ENCODE measurements at places on chromosomes 5 and 9.

- DNase-seq: no peak
These were observed 42.5 kb downstream of the RALGPS1 start for GRCh38 chr9:126956917-126957686.

DNA sequence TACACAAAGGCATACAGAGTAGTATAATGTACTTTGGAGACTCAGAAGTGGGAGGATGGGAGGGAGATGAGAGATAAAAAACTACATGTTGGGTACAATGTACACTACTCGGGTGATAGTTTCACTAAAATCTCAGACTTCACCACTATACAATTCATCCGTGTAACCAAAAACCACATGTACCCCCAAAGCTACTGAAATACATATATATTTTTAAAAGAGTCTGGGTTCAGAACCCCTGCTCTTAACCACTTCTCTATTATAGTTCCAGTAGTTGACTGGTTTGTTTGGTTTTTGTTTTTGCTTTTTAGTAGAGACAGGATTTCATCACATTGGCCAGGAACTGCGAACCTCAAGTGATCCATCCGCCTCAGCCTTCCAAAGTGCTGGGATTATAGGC lies 22.6 kb downstream of the SGTB start:
- DNase-seq: no peak

DNA sequence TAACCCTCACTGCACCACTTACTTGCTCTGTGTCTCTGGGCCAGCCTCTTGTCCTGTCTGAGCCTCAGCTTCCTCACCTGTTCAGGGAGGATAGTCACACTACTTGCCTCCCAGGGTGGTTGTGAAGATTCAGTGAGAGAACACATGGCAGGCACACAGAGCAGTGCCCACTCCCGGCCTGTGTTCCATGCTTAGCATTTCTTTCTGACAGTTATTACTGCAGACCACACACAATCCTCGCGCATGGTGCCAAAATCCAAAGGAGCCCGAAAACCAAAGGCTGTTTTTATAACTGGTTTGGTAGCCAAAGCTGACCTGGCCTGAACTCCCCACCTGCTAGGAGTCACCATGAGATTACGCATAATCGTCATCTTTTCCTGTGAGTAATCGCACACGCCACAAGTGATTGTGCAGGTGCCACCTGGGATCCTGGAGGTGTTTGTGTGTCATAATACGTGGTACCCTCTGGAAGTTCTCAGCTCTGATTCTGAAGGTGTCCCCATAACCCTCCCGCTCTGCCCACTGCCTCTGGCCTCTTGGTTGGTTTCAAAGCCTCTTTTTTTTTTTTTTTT lies 84.6 kb upstream of the FBXW11 start:
- DNase-seq: no peak

DNA sequence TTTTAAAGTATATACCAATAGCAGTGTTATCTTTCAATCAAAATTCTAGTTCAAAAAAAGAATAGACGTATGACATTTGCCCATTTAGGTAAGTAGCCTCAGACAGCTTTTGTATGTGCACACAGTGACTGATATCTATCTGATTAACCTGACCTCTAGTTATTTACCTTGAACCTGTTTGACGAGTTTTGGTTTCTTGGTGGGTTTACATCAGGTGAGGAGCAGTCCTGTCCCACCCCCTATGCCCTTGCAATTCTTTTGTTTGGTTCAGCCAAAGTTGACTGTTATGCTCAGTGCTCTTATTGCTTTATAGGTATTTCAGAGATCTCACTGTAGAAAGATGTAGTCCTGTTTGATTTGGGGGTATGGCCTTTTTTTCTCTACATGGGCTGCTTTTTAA lies 147.2 kb downstream of the ISOC1 start:
- no peak for DNase-seq

- DNase-seq: no peak
These were observed 125.2 kb downstream of the WDR41 start for GRCh38 chr5:77366717-77367500.

DNA sequence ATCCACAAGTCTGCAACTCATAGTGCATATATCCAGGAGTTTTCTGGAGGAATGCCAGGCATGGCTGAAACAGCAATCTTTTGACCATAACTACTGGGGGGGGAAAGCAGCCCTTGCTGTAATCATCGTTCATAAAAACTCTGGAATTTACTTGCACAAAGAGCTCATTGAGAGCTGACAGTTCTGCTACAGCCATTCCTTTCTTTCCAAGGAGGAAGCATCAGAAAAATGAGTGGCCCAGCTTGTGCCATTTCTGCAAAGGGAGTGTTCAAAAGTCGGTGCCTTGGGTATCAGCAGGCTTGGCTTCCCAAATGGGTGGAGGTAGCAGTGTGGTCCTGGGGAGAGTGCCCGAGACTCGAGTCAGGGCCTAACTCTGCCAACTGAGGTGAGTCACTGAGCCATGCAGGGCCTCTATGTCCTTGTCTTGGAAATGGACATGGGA lies 101.5 kb downstream of the GCNT1 start:
- no peak for DNase-seq

DNA sequence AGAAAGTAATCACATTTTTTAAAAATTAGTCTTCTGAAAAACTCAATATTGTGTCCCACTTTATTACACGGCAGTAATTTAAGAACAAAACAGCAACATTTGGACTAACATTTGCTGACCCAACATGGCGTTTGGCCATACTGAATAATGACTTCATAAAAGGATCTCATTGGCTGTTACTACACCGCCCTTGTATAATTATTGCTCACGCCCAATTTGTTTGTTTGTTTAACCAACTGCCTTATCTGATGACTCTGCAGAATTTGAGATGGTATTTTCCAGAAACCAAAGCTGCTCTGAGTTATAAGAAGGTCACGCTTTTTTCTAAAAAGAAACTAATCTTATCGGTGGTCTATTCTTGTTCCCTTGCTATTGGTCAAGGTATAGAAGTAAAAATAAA lies 200.2 kb upstream of the TARS1 start:
- no peak for DNase-seq

DNA sequence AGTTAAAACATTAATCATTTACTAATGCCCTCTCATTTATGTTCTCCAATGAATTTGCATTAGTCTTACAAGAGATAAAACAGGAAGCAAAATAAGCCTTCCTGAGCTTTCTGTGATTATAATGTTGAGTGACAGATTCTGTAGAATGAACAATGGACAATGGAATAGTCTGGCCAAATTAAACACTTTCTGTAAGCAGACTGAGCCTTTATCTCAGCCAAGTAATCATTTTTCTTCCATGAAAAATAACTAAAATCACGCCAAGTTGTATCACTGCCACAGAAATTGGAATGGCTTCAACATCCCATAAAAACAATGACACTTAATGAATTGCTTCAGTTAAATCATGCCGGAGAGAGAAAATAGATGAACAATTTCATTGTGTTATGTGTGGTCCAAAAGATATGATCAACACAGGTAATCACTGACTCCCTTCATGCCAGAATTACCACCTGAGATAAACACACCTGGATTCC lies 63.0 kb downstream of the TSSK1B start:
- no peak for DNase-seq

- no peak for DNase-seq
These were observed 40.5 kb downstream of the PTTG1 start for GRCh38 chr5:160462167-160462566.

GRCh38 chr5:4244306-4244705 lies 648.7 kb downstream of the IRX1 start:
- DNase-seq: no peak

- DNase-seq: no peak
These were observed 10.2 kb downstream of the SARDH start for GRCh38 chr9:133727876-133728441.

DNA sequence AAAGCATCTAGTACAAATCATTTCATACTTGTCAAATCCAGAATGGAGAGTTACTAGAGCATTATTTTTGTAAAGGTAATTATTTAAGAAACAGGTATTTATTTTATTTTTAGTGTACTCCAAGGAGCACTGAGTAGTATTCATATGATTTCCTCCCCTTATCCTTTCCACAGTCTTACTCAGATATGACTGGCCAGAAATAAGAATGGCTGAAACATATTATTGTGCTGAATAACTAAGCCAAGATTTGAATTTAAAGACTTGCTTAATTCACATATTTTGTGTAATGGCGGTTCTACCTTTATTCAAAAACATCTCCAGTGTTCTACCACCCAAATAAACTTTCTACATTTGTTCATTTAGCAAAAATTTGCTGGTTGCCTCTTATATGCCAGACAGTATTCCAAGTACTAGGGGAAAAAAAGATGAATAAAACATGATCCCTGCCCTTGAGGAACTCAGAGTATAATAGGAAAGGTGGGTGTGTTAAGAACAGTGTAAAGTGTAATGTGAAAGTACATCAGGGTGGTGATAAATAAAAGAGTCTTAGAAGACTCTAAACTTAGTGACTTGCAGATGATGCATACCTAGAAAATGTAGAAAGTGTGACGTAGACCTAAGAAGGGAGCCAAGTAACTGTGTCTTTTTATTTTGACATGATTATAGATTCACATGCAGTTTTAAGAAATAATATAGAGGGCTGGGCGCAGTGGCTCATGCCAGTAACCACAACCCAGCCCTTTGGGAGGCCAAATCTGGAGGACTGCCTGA lies 110.4 kb upstream of the GRHPR start:
- DNase-seq: no peak

DNA sequence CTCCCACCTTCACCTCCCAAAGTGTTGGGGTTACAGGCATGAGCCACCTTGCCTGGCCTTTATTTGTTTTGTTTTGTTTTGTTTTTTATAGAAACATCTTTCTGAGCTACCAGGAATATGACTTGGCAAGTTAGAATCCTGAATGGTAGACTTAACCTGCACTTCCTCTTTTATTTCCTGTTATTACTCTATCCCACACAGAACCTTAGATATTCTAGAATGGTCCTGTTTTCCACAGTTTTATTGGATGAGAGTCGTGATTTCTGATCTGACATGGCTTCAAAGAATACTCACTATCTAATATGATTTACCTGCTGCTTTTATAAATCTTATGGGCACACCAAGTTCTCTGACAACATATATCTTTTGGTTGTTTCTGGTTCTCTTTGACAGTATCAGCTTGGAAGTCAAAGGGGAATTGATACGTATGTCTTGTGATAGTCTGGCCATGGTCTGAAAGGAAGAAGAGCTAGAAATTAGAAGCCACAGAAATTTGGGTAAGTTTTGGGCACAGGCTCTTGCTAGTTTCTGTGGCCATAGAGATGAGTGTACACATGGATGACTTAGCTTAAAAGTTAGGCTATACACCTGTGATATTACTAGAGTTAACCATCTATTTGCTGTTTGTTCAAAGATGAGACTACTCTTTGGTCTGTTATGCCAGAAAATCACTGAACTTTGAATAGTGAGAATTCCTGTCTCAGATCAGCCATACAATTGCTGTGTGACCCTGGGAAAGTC lies 4.7 kb upstream of the PANK3 start:
- DNase-seq: no peak

DNA sequence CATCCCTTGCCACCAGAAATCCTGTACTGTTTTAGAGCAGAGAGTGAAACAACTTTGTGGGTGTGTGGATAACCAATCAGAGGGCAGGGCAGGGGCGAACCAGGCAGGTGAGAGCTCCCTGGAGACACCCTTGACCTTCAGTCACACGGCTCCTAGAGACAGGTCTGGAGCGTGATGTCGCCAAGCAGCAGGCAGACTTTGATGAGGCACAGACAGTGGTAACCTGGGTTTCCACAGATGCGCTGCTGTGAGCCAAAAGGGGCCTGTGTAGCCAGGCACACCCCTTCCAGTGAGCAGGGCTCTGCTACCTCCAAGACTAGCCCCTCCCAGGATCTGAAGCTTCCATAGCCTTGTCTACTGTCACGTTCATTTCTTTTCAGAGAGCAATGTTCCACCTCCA lies 317.8 kb upstream of the ADCY2 start:
- no peak for DNase-seq

DNA sequence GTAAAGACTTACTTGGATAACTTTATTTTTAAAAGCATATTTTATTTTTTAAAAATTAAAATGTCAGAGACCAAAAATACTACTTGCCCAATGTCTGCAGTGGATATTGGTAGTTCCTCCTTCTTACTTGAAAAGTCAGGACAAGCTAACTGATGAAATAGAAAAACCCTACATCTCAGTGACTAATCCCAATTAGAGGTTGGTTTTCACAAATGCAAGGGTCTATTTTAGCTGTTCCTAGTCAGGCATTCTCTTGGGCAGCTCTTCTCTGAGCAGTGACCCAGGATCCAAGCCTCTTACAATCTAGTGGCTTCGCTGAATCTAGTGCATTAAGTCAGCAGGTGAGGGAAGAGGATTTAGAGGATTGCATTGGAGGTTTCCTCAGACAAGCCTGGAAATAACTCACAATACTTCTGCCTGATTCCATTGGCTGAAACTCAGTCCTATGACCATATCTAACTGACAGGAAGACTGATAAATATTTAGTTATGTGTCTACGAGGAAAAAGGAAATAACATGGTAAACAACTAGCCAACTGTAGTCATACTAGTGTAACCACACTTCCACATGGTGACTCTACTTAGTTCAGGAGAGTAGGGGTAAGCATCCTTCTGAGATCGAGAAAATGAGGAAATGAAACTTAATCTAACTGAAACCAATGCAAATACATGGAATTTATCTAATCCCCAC lies 34.2 kb upstream of the MIER3 start:
- no peak for DNase-seq

DNA sequence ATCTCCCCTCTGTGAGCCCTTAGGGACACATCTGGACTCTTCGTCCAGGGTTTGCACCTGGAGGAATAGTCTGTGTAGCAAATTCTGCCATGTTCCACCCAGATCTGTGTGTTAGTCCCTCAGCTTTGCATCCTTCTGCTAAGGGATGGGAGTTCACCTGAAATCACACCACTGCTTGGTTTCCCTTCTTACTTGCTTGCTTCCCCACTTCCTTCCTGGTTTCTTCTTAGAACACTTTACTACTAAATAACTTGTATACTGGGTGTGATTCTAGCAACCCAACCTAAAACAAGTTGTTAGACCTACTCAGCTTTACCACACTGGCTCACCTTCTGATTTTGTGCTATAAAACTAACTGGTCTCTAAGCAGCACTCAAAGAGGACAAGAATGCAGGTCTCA lies 202.6 kb upstream of the MAP3K1 start:
- no peak for DNase-seq

DNA sequence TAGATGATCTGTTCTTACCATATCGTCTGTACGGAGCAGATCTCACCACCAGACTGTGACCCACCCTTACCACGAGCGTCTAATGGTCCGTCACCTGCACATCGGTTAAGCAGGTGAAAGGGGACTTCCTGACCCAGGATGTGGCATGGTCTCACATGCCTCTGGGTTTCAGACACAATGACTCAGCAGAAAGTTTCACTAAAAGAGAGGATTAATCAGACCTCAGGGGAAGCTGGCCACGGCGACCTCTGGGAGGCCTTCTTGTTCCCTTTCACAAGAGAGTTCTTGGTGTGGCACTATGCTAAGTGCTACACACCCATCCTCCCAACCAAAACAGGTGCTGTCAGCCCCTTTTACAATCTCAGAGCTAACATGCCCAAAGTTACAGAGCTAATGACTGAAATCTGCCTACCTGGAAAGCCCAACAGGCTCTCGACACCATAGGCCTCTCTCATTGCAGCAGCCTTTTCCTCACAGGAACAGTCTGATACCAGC lies 41.6 kb downstream of the ADAMTS12 start:
- no peak for DNase-seq

GRCh38 chr9:107584186-107584585 lies 94.6 kb upstream of the KLF4 start:
- no peak for DNase-seq

- no peak for DNase-seq
These were observed at the start of gene DPP7 for GRCh38 chr9:137114613-137115393. Gene DPP7, minus strand, starts transcription at chr9:137114733. Its CDS starts 20 bp downstream, at chr9:137114713.

Data from NCI-H1417 treated with DMSO at 0.1 percent for 48 hours (cell line).